Stimulated activated CD4-positive, alpha-beta T cell treated with anti-CD3 and anti-CD28 coated beads, Interleukin-12 subunit alpha, Interleukin-12 subunit beta, amount 100 ng/mL, for 48 hours (primary cell): ENCODE measurements at places on chromosomes 13 and 19.

GRCh38 chr13:109198585-109198984 lies 569.2 kb downstream of the MYO16 start:
- no peak for DNase-seq

DNA sequence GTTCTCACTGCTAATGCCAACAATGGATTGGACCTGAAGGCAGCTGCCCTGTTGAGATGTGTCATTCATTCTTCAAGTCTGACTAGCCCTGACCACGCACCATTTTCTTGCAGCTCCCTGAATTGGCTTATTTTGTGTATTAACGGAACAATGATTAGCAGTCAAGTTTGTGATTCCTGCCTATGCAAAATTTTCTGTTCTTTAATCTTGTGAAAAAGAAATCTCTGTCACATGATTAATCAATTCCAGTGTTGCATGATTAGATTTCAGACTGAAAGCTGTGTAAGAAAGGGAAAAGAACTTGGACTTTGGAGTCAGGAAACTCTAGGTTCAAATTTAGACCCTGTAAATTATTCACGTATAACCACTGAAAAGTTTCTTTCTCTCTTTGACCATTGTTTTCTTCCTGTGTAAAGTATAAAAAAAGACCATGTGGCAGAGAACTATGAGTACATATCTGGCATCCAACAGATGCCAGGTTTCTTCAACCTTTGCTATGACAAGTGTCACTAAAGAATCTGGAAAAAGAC lies 64.5 kb upstream of the SLC10A2 start:
- no peak for DNase-seq

- DNase-seq = no peak
Measured at GRCh38 chr13:51451134-51451466, 1.7 kb downstream of the INTS6 start.

DNA sequence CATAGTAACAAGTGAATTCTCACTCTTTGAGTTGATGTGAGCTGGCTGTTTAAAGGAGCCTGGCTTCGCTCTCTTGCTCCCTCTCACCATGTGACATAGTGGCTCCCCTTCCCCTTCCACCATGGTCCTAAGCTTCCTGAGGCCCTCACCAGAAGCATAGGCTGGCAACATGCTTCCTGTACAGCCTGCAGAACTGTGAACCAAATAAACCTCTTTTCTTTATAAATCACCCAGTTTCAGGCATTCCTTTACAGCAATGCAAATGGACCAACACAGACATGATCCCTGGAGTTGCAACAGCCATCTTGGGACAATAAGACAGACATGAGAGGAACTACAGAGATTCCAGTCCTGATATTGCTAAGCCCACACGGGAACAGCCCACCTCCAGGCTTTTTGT lies 12.6 kb downstream of the TEAD2 start:
- no peak for DNase-seq

GRCh38 chr13:74755065-74755464 lies 620.9 kb upstream of the KLF12 start:
- no peak for DNase-seq

GRCh38 chr19:3080286-3080685 lies 13.9 kb upstream of the GNA11 start:
- no peak for DNase-seq

GRCh38 chr19:57338877-57339276 lies 12.2 kb upstream of the ZNF304 start:
- no peak for DNase-seq

DNA sequence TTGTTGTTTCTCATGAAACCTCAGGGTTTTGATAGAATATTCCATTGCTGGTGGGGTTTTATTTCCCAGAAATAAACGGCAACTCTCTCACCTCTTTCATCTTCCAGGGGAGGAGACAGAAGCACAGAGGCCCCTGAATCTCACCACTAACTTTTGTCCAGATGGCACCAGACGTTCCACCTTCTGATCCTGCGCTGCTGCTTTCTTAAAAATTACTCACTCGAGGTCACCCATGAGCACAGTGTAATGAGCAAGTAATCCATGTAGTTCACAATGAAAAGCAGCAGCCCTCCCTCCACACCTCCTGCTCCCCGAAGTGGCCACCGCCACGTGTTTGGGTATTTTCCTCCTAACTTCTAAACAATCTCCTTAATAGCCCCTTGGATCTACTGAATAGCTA lies 51.3 kb downstream of the TEX29 start:
- no peak for DNase-seq

DNA sequence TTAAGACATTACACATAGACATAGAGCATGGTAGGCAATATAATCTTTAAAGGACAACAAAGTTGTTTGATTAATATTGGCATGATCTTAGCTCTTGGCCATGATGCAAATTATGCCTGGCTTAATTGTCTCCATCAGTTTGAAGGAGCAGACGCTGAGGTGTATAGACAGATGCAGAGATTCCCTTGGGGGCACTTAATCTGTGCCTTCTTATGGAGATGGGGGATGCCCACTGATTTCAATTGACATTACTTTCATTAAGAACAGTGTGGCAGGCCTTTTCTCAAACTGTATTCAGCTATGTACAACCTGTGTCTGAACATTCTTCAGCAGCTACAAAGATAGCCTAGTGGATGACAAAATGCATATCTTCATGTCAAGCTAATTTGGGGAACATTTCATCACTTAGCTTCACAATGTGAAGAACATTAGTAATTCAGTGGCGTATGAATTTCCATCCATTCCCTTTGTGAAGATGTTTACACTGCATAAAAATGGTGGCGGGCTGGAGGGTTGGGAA lies 85.3 kb upstream of the MYCBP2 start:
- DNase-seq = no peak

DNA sequence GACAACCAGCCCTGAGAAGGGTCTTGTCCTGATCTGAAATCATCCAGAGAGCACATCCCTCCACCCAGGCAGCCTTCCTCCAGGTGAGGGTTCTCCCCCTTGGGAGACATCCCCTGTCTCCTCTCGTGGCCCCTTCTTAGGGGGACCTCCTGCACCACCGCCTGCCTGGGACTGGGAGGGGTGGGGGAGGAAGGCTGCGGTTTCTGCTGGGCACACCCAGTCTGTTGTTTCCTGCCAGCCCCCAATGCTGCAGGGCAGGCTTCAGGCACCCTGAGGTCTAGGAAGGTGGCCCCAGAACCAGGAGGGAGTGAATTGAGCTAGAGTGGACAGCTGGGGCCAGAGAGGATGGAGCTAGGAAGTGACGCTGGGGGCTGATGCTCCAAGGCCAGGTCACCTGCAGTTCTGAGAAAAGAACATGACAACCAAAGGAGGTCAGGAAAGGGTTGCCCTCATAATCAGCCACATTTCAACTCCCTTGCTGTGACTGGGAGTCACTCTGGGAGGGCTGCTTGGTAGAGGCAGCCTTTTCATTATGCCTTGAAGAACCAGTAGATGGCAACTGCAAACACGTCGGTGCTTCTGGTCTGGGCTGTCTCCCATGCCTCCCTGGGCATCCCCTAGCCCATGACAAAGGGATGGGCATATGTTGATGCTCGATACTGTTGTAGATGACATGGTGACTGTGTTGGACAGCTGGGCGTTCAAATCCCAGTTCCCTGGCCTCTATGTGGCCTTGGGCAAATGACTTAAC lies 1.4 kb downstream of the ARHGEF18 start:
- no peak for DNase-seq

GRCh38 chr19:898663-899062 lies 5.4 kb downstream of the RNU6-9 start:
- DNase-seq = no peak

DNA sequence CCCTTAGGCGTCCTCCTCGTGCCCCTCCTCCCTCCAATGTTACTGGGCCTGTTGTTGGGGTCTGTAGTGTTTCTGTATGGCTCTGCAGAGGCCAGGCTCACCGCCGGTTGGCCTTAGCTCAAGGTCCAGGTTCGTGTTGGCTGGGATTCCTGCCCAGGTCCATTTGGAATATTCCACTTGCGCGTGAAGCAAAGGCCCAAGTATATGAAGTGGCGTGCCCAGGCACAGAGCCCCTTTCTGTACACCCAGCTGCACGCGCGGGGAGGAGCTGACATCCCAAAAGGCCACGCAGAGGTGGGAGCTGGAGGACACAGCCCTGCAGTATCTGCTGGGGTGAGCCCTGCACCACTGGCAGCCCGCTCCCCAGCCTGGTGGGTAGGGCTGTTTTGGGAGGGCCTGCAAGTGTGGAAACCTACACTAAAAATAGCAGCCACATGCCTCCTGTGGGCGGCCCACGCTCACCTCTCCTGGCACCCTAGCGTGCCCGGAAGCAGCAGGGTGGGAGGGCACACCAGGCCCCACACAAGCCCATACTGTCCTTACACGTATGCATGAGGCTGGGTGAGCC lies 30.2 kb downstream of the CRTC1 start:
- no peak for DNase-seq

DNA sequence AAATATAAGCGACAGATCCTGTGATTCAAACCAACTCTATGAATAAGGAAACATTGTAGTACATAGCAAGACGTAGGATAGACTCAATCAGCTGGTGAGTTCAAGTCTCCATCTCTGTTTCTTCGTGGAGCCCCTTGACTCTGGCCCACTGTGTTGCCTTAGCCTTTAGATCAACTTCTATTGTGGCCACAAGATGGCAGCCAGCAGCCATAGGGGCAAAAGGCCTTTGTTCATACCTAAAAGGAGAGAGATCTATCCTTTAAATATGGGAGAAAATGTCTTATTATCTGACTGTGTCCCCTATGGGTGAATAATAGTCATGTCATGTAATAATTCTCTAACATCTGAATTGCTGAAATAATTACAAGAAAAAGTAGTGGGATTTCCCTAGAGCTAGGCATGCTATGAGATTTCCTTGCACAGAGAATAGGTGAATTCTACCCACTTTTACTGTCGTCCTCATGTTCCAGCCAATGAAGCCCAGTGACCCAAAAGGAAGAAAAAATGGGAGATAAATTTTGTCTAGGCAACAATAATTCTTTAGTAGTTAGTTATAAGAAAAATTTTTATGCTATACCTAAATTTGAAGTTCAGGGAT lies 129.4 kb downstream of the PCDH20 start:
- DNase-seq = no peak

GRCh38 chr13:24652359-24652758 lies 27.8 kb upstream of the ATP12A start:
- no peak for DNase-seq

- DNase-seq = no peak
Measured at GRCh38 chr13:29165840-29166239, 345.7 kb downstream of the MTUS2 start.

DNA sequence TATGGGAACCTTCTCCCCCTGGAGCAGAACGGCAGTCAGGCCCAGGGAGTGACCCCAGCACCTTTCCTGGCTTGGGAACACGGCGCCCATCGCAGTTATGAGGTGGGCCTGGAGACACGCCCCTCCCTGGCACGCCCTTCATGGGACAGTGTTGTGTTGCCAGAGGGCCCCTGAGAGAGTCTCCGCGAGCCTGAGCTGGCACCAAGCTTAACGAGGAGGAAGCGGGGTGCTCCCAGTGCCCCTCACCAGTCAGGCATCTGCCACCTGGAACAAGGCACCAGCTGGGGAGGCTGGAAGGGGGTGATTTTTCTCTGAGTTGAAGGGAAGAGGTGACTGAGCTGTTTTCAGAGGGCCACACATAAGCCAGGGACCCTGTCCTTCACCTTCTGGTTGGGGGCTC lies 180.6 kb downstream of the KDM4B start:
- no peak for DNase-seq

DNA sequence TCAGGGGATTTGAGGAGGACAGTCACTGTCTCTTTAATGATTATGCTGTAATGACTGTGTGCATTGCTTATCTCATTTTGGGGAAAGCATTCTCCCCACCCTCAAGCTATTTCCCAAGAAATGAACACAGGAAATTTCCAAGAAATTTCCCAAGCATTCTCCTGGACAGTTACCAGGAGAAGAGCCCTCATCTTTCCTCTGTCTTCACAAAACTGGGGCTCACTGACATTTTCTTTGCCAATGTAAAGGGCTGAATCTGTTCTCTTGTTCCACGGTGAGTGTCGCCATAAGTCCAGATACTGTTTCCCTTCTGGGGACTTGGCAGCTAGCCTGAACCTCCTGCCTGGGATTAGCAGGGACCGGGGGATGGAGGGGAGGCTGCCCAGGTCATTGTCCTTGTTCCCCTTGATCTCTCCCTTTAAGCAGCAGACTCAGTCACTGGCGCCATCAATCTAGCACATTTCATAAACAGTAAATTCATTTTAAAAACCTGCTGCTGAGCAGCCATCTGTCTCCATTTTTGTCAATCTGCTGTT lies 172.8 kb downstream of the DNAJC15 start:
- no peak for DNase-seq

GRCh38 chr19:45087531-45087930 lies 5.4 kb upstream of the PPP1R37 start:
- DNase-seq = no peak

- no peak for DNase-seq
Measured at GRCh38 chr19:31380854-31381253, 31.6 kb upstream of the TSHZ3 start.

DNA sequence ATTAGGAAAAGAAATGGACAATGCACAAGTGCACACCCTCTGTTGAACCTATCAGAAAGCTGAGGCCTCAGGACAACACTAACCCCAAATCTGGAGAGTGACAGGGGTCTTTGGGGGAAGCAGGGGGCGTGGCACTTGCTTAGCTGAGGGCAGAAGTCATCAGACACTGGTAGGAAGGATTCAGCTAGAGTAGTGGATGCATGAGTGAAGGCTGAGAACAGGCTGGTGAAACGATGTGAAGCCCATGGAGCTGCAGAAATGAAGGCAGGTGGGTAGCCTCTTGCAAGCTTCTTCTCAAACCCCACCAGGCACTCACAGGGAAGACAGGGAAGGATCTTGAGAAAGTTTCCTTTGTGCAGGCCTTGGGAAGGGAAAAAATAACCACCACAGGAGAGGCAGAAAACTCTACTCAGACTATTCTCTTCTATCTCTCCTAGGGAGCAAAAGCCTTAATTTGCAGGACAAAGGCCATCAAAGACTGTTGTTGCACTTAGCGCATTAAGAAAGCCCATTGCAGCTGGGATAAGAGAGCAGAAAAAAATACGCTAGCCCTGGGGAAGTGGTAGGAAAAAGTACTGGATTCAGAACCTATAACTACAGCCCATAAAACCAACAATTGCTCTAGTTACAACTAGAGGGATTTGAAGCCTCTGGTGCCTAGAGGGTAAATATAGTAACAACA lies 193.3 kb upstream of the ZNF536 start:
- DNase-seq = no peak

DNA sequence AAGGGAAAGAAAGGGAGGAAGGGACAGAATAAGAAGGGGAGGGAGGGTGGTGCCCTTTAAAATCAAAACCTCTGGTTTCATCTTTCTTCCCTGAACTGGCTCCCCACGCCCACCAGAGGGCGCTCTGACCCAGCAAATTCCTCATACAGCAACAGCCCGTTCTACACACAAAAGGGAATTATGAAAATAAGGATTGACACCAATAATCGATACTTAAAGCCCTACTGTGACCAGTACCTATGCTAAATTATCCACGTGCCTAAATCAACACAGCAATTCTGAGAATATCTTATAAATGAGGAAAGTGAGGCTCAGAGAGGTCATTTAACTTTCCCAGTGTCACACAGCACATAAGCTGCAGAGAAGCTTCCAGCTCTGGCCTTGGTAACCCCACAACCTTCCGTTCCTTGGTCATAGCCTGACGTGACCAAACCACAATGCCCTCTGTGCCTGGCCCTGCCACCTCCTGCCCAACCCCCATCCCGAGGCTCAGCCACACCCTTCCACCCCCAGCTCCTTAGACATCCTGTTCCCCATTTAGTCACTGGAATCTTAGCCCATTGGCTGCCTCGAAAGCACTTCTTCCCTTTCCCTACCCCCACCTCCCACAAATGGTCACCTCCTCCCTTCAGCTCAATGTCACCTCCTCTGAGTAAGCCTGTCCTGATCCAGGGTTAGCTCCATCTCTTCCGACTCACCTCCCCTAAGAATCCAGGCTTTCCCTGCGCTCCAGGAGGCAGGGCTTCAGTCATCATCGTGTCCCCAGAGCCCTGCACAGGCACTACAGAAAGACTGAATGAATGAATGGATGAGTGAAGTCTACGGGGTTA lies 34.2 kb upstream of the PNMA8B start:
- peak; percentile 61 for DNase-seq
